IPS DF 6.9 (cell line): ENCODE measurements at places on chromosomes 3 and 15.

- DNase-seq: no peak
Observed at GRCh38 chr15:38216763-38217162, 35.9 kb upstream of the SPRED1 start.

GRCh38 chr3:11187681-11188080 is 33.4 kb downstream of the HRH1 start:
- no peak for DNase-seq

DNA sequence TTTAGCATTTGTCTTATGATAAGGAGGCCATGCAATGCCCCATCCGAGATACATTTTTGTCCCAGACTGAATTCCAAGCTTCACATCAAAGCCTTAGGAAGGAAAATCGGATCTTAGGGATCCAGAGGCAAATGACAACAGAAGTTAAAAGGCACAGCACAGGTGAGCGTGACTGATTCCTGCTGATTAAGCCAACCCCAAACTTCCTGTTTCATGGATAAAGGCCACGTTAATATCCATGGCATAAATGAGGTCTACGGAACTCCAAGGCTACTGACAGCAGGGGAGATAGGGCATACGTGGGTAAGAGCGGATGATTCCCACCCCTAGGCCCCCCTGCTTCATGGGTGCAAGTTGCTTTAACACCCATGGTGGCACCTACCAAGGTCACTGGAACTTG is 471.6 kb downstream of the FHIT start:
- no peak for DNase-seq

DNA sequence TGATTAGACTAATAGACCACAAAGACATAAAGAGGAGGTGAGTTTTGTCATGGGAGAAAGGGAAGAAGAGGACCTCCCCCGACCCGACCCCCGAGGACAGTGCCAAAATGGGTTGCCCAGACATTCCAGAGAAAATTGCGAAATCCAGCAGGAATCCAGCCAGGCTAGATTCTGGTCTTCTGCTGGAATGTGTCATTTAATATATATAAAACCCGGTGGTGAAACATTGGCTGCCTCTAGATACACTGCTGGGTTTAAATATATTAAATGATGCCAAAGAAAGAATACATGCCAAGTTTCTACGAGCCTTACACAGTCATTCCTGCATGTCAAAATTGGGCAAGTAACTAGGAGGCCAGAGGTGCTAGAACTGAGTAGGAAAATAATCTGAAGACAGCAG is 45.3 kb upstream of the SPESP1 start:
- no peak for DNase-seq

- no peak for DNase-seq
Observed at GRCh38 chr3:133453383-133453782, 53.5 kb downstream of the BFSP2 start.

DNA sequence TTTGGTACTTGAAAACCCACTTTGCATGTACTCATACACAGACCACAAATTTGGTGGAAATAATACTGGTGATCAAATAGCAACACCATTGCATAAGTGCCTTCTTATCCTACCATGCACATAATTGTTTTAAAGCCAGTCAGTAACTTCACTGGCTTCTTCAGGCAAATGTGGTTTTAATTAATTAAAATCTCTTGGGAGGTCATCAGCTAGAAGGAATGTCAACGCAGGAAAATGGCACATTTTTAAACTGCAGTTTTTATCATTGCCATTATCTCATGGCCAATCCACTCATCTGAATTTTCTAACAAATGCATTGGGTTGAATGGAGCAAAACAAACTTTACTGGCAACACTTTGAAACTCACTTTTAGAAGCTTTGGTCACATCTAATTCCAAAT is 105.7 kb upstream of the ZPLD1 start:
- no peak for DNase-seq

DNA sequence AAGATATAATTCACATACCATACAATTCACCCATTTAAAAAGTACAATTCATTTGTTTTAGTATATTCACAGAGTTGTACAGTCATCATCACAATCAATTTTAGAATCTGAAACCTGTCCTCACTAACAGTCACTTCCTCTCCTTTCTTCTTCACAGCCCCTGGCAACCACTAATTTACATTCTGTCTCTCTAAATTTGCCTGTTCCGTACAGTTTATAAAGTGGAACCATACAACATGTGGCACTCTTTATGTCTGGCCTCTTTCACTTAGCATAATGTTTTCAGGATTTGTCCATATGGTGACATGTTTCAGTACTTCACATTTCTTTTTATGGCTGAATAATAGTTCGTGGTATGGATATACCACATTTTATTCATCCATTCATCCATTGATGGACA is 22.7 kb downstream of the ERICH6 start:
- no peak for DNase-seq

DNA sequence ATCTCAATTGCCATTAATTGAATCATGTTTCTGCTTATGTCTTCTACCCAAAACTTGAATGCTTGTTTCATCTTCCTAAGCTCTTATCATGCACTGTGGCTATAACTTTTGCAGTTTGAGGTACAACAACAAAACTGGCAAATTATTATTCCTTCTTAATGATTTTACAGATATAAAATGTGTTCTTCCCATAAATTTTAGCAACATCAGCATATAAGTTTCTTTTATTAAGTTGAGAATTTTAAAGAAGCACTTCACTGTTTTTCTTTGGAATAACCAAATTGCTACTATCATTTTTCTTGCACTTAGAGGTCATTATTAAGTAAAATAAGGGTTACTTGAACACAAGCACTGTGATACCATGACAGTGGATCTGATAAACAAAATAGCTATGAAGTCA is 862.6 kb upstream of the CADM2 start:
- DNase-seq: no peak

DNA sequence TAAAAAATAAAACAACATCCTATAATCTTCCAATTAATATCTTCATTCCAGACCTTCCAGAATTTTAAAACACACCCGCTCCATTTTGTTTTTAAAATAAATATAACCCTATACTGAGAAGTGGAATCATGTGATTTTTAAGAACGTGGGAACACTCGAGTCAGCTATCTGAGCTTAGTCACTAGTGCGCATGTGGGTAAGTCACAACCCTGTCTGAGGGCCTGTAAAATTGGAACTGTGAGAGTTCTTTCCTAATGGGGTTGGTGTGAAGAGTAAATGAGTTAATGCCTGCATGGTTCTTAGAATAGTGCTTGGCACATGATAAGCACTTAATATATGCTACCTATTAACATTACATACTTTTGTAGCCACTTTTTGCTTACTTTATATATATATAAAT is 19.9 kb upstream of the POLR2M start:
- DNase-seq: no peak

DNA sequence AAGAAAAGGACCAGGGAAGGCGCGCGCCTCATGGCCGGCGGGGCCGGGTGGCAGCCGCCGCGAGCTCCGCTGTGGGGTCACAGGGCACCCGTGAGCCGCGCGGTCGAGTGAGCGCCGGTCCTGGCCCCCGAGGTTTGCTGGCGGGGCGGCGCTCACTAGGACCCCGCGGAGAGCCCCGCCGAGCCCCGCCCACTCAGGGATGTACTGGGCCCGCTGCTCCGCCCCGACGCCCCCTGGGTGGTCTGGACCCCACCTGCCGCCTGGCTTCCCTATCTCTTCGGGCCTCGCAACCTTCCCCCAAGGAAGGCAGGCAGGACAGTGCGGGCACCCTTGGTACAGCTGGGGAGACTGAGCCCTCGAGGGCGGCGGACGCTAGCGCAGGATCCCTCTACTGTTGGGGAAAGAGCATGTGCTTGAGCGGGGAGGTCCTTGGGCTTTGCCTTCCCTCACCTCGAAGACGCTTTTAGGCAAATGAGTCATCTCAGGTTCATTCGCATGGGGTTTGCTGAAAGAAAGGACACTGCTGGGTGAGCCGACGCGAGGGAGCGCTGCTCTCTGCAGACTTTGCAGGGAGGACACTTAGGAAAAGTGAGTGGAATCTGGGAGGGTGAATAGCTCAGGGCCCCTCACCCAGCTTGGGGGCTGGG is at the start of gene CHRNB4:
Gene CHRNB4, minus strand, starts transcription at position 109 of the 647 bp plus-strand sequence. Its CDS starts 77 bp downstream, at position 32.
- DNase-seq: peak; percentile 74
